GM23248 (cell line): ENCODE measurements at places on chromosomes 11 and 22.

GRCh38 chr11:68806931-68807844 is 34.5 kb downstream of the CPT1A start:
- DNase-seq = peak; percentile 78

GRCh38 chr11:117519170-117519569 is 191.5 kb downstream of the CEP164 start:
- no peak for DNase-seq

- no peak for DNase-seq
Measured at GRCh38 chr11:95566211-95566610, 223.4 kb downstream of the FAM76B start.

DNA sequence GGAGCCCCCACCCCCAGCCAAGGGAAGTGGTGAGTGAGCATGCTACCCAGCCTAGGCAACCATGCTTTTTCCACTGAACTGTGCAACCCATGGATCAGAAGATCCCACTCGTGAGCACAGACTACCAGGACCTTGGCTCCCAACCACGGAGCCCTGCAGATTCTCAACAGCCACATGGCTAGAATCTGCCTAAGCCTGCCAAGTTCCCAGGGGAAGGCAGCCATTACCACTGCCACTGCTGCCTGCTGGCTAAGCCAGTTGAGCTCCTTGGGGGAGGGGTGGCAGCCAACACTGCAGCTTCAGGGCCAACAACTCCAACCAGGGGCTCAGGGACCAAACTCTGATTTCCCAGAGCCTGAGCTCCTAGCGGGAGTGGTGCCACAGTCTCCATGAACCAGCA is 195.8 kb downstream of the DLG2 start:
- DNase-seq = no peak

DNA sequence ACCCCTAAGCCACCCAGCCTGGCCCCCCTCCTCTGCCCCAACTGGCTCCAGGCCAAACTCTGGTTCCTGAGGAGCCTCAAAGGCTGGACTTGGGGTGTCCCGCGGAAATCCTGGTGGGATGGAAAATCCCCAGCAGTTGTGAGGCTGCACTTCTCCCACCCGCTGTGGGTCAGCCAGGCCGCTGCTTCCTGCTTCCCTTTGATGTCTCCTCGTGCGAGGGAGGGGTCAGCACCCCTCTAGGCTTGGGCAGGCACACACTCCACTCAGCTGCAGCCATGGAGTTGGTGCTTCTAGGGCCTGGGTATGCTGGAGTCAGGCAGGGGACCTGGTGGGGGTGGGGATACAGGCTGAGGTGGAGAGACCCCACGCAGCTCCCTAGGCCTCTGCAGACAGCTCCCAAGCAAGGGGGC is 12.0 kb downstream of the KCNQ1OT1 start:
- no peak for DNase-seq
